ENCODE measurements at places on chromosomes 13 and 19. TPM values are rescaled to one million over a fixed set of nuclear protein-coding genes. Genes with fewer than 3 reads are reported as not detected.

DNA sequence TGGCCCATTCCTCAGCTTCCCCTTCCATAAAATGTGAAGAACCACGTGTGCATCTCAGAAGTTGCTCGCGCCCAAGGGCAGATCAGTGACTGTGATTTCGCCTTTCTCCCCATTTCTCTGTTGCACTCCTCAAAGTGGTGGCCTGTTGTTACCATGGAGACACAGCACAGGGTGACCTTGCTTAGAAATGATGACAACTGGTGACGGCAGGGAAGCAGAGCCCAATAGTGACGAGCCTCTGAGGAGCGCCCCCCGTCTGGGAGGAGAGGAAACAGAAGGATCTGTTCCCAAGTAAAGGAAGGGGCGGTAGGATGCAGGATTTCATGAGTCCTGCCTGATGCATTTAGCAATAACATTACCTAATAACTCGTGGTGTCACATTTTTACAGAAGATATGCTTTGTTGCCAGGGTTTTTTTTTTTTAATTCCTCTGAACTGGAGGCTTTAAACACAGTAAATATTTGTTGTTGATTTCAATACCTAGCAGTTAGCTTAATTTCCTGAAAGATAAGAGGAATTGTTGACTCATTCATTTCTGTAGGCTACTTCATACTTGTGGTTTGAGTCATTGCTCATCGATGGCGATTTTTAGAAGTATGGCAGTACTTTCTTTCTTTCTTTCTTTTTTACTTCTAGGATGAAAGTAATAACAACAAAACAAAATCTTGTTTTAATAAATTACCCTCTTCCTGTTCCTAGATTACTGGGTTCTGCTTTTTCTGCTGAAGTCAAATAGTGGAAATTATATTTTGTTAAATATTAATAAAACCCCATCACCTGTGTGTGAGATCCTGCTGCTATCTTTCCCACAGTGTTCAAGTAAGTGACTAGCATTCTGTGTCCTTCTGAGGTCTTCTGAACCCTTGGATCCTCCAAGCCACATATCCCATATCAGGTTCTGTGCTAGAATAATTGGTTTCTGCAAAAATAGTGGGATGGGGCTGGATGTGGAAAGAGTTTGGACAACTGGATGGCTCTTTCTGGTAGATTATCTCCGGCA, 36.0 kb downstream of the MBNL2 start:
- no peak for DNase-seq

DNA sequence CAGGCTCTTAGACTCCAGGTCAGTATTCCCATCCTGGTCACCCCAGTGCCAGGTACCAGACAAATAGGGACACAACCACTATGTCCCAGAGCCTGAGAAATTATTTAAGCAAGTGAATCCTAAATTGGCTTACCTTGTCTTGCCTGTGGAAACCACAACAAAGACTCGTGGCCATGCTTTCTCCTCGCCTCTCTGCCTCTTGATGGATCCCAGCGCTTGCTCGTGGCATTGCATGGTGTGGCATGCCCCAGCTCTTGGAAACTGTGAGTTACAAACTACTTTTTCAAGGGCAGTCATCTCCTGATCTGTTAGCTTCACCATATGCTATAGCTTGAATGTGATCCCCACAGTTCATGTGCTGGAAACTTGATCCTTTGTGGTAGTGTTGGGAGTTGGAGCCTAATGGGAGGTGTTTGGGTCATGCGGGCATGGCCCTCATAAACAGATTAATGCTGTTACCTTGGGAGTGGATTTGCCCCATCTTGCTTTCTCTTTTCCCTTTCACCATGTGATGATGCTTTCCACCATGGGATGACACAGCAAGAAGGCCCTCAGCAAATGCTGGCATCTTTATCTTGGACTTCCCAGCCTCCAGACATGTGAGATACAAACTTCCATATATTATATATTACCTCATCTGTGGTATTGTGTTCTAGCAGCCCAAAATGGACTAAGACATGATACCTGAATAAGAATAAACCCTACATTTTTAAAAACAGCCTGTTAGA, 31.2 kb downstream of the SPRYD7 start:
- no peak for DNase-seq

GRCh38 chr13:35225159-35225558, 251.3 kb downstream of the MAB21L1 start:
- DNase-seq, result no peak

DNA sequence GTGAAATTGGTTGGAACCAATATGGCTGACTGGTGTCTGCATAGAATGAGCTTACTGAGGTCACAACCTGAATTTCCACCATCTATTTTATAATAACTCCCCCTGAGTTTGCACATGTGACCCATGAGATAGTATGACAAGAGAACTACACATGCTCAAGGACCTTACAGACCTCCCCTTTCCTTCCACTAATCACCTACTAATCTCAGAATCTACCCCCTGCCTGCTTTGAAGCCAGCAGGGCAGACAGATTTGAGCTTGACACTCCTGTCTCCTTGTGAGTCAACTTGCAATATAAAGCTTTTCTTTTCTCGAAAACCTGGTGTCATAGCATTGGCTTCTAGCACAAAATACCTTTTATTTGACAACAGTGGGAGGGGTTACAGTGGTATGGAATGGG, 248.4 kb downstream of the RFC3 start:
- DNase-seq, result no peak

GRCh38 chr19:14015524-14016035, 9.5 kb upstream of the RFX1 start:
- no peak for DNase-seq

GRCh38 chr19:57800696-57801095, 14.0 kb downstream of the ZNF552 start:
- no peak for DNase-seq

DNA sequence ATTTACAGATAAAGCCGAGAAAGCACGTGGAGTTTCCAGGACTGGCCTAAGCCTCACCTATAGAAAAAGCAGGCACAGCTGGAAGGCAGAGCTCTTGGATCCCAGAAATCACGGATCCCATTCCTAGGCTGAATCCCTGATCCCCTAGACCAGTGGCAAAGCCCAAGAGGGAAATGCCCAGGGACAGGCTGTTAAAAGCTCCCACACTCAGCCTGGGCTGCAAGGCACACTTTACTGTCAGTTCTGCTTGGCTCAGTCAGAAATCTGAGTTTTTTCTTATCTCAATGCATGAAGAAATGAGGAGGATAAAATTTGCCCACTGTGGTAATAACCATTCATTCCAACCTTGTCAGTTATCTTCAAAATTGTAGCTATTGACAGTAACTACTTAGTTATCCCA, 8.0 kb upstream of the FUT2 start:
- no peak for DNase-seq

The TTYH1 gene
- total RNA-seq, result not detected

The FGF22 gene
- 0.65 TPM for total RNA-seq
